ENCODE measurements at places on chromosomes 12 and 14.

DNA sequence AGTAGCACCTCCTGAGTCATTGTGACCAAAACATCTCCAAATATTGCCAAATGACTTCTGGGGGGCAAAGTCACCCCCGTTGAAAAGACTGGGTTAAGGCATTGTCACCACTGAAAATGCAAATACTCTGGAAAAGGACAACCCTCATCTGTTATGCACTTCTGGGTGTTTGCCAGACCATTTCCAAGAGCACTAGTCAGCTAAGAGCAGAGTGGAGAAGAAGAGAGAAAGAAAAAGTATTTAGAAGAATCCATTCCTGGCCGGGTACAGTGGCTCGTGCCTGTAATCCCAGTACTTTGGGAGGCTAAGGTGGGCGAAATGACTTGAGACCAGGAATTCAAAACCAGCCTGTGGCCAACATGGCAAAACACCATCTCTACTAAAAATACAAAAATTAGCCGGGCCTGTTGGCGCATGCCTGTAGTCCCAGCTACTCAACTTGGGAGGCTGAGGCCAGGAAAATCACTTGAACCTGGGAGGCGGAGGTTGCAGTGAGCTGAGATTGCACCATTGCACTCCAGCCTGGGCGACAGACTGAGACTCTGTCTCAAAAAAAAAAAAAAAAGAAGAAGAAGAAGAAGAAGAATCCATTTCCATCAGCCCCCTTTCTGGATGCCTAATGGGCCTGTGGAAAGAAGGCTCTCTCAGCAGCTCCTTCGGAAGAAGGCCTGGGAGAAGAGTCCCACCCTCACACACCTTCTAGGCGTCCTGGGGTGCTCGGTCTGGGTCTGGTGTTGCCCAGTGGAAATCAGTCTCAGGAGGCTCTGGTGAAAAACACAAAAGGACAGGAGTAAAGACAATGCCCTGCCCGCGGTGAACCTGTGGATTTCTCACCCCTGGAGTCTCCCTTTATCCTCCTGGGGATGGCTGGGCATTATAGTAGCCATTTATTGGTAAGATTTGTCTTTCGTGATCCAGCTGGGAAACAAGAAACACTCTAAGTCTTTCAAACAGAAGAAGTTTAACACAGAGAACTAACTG lies 3.5 kb upstream of the LTBR start:
- no peak for DNase-seq

DNA sequence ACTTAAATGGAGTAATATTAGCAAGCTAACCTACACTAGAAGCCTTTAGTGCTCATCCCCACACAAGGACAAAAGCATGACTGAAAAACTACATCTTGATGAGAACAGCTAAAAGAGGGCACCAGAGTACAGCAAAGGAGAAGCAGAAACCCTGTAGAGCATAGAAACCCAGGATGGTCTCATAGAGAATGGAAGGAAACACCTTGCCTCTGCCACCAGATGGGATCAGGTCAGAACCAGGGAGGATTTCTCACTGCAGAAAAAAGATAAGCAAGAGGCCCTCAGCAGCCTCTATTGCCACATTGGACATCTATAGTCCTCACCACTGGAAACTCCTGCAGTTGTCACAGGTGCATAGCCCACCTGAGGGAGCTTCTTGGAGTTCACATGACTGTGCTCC lies 13.6 kb upstream of the ZNF705A start:
- DNase-seq: no peak

DNA sequence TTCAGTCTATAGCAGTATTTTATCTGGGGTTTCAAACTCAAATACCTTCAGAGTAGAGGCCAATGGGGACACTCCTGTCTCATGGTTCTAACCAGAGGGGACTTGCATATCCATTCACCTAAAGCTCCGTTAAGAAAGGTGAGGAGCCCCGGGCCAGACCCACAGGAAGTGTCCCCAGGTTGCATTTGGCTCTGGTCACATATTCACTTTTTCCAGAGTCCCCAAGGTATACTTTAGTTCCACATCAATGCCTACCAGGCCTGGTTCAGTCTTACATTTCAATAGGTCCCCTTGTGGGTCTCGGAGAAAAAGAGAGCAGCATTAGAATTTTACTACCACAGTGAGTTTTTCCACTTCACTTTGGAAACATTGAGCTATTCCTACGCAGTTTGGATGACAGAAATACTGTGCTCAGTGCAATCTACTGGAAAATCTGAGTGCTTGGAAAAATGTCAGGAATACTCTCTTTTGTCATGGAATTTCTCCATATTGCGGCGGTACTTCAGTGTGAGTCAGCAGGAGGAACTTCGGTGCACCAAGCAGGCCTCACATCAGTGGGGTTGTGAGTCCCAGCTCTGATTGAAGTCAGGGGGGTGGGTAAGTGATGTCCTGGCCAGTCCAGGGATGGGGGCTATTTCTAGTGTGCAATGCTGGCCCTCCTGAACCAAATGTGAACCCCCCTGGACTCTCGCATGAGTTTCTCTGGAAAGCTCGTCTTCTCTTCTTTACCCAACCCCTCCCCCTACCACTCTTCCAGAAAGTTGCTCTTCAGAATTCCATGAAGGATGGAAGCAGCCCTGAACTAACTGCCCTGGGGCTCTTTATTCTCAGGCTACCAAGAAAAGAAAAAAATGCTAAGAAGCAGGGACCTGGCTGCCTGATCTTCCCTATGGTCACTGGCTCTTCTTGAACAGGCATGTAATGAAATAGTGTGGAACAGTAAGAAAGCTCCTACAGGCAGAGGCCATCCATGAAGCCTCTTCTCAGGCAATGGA lies 184.7 kb downstream of the PRKCH start:
- no peak for DNase-seq

- no peak for DNase-seq
These were observed 51.6 kb downstream of the PPP4R4 start for GRCh38 chr14:94225460-94226378.

GRCh38 chr12:62522984-62523383 lies 56.4 kb downstream of the MON2 start:
- DNase-seq: no peak

DNA sequence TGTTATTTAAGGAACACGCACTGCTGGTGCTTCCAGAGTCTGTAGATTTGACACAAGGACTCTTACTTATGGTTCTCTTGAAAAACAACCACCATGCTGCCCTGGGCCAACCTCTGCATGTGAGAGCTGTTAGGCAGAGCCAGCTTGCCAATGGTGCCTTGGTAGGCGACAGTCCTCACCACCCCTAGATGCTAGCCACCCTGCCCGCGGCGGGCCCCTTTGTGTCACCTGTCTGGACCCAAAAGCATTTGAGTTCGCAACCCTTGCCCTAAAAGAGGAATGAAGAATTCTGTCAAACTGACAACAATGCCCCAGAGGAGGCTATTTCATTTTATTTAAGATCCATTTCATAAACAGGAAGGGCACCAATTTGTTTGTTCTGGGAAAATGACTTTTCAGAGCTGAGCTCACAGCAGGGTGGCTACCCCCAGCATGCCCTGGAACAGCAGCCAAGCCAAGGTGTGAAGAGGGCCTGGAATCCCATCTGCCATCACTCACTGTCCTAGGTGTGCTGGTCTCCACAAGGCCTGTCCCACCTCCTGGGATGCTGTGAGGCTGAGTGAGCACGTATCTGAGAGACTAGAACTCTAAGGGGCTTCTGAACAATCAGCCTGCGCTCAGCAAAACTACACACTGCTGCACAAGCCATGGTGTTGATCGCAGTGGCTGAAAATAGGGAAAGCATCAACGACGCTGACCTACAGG lies 63.8 kb upstream of the FZD10 start:
- DNase-seq: no peak

- no peak for DNase-seq
These were observed 7.8 kb upstream of the PLEKHG3 start for GRCh38 chr14:64696355-64696857.

- DNase-seq: no peak
These were observed 77.9 kb downstream of the ST8SIA1 start for GRCh38 chr12:22256605-22257004.
